ENCODE measurements at places on chromosomes 7 and 10.

DNA sequence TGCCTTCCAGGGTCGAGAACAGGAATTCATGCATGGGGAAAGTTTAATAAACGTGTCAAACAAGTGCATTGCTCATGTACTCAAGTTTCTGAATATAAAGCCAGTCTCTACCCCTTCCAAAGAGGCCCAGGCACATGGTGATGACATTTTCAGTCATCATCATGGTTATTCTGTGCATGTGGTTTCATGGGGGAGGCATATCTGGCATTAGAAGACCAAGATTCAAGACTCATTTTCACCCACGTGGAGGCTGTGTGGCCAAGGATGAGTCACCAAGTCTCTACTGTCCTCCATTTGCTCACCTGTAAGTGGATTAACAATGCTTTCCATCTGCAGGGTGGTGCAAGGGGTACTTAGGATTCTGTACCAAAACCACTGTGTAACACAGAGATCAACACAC is 34.0 kb upstream of the CNPY1 start:
- DNase-seq, result no peak

GRCh38 chr7:107353701-107354100 is 116.2 kb upstream of the GPR22 start:
- no peak for DNase-seq

DNA sequence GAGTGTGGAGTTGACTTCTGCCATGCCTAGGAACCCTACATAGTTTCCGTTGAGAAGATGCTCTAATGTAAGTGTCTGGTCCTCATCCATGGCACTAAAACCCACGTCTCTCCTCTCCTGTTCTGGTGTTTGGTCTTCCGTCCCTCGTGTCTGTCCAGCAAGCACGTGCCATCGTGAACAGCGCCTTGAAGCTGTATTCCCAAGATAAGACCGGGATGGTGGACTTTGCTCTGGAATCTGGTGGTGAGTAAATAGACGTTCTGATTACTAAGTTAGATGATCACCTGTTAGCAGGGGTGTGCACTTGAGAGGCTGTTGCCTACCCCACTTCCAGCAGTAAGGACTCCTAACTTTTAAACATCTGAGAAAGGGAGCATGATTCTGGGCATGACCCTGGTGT is 15.1 kb upstream of the GET4 start:
- no peak for DNase-seq

DNA sequence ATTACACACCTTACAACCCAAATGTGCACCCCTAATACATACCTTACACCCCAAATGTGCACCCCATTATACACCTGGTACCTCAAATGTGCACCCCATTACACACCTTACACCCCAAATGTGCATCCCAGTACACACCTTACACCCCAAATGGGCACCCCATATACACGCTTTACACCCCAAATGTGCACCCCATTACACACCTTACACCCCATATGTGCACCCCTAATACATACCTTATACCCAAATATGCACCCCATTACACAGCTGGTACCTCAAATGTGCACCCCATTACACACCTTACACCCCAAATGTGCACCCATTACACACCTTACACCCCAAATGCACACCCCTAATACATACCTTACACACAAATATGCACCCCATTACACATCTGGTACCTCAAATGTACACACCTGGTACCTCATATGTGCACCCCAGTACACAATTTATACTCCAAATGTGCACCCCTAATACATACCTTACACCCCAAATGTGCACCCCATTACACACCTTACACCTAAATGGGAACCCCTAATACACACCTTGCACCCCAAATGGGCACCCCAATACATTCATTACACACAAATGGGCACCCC is 106.3 kb downstream of the KLF6 start:
- no peak for DNase-seq

- no peak for DNase-seq
Measured at GRCh38 chr7:151704960-151705635, 171.8 kb downstream of the PRKAG2 start.

- DNase-seq, result no peak
Measured at GRCh38 chr7:108003599-108003935, 606 bp upstream of the LAMB1 start.

DNA sequence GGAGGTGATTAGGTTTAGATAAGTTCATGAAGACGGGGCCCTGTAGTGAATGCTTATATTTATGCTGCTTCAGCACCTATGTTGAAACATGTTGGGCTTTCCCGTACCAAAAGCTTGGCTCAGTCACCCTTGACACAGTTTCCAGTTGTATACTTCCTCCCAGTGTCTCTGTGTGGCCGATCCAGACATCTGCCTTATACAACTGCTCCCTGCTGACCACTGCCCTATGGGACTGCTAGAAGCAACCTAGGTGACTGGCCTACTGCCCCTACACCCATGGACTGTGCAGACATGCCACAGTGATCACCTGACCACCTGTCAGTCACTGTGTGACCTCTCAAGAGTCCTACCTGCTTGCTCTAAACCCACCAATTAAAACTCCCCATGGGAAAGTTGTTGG is 22.6 kb upstream of the TSPAN13 start:
- no peak for DNase-seq

DNA sequence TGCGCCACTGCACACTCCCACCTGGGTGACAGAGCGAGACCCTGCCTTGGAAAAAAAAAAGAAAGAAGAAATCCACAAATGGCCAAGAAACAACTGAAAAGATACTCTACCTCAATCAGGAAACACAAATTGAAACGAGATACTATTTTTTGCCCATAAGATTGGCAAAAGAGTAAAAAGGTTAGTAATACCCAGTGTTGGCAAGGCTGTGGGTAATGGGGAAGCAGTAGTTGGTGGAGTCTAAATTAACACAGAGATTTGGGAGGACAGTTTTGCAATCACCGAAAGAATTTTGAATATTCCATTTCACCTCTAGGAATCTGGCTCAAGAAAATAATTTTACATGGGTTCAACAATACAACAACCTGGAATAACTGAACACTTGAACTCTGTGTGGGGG is 19.9 kb downstream of the ABRAXAS2 start:
- no peak for DNase-seq

DNA sequence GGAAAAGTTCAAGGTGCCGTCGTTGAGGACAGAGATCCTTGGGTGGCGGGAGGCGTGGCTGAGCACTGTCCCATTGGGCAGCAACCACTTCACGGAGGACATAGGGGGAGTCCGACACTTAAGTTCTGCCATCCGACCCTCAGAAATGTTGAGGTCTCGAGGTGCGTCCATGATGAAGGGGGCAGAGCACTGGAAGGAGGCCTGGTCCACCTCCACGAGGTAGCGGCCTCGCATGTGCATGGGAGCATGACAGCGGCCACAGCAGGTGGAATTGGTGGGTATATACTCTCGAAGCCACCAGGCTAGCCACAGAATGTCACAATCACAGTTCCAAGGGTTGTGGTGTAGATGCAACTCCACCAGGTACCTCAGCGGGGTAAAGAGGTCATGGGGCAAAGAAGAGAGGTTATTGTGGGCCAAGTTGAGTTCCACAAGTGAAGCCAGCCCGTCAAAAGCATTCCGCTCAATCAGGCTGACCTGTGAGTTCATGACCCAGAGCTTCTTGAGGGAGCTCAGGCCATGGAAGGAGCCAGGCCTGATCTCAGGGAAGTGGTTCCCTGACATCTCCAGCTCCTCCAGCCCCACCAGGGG is 1.7 kb downstream of the LRRC4 start:
- no peak for DNase-seq

- no peak for DNase-seq
Measured at GRCh38 chr10:95423164-95424005, 132.6 kb upstream of the PDLIM1 start.

- DNase-seq, result no peak
Measured at GRCh38 chr10:131786756-131787605, 113.8 kb upstream of the PPP2R2D start.

DNA sequence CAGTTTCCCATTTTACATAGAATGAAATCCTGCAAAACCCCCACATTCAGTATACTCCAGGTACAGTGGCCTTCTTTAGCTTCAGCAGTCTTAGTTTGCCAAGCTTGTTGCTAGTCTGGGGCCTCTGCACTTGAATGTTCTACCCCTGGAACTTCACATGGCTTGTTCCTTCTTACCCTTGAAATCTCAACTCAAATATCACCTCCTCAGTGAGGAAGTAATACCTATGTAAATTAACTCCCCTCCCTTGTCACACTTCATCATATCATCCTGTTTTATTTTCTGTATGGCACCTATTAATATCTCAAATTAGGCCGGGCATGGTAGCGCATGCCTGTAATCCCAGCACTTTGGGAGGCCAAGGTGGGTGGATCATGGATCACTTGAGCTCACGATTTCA is 163.8 kb upstream of the KAT6B start:
- DNase-seq, result no peak

DNA sequence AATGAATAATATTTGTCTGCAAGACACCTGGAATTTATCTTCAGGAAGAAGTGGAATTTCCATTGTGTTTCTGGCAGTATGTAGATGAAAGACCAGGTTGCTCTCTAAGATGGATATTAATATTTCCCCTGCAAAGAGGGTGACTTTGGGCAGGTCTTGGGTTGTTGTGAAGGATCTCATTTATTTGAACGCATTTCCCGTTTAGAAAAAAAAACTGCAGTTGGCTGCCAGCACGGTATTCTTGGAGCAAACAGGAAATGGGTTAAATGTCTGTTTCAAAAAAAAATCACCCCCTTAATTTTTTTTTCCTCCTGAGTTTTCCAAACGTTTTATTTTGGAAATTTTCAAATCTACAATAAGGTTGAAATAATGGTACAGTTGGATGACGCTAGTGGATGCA is 11.5 kb downstream of the EIF4H start:
- DNase-seq, result no peak

- no peak for DNase-seq
Measured at GRCh38 chr10:48493083-48493871, 111.6 kb downstream of the ARHGAP22 start.

DNA sequence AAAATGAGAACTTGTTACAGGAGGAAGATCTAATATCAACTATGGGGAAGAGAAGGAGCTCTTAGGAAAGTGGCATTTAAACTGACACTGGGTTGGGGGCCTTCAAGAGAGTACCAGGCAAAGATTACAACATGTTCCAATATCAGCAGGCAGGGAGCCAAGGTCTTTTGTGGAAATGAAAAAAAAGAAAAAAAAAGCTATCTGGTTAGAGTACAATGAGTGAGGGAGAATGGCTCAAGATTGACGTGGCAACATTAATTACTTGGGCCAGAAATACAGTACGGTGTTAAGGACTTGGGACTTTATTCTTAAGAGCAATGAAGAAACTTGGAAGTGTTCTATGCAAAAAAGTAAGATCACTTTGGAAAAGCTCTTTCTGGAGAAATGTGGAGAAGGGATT is 132.3 kb upstream of the CDK1 start:
- DNase-seq, result no peak

- no peak for DNase-seq
Measured at GRCh38 chr7:48048113-48048512, 12.8 kb downstream of the C7orf57 start.

DNA sequence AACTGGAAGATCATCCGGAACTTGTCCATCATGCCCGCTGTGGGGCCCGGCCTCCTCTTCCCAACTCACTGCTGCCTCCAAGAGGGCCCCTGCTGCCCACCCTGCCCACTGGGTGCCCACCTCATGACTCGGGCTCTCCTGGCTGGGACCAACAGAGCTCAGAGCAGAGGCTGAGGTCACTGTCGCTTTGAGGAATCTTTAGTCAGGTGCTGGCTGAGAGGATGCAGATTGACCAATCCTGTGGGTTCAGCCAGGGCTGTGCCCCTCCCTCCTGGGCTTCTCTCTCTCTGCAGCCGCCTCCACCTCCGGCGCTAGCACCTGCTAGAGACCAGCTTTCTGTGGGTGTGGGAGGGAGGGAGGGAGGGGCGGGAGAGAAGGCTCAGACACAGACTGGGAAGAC is at the start of gene CALHM1:
TSS of gene CALHM1 (minus strand) at position 181 of the 400 bp plus-strand sequence. CDS start at position 32, 149 bp downstream.
- DNase-seq, result no peak

All from stimulated activated CD4-positive, alpha-beta T cell treated with anti-CD3 and anti-CD28 coated beads, Interleukin-1b, Interleukin-23, amount 100 ng/mL, for 1 hour (primary cell).